ENCODE measurements at places on chromosomes 2 and 18.

DNA sequence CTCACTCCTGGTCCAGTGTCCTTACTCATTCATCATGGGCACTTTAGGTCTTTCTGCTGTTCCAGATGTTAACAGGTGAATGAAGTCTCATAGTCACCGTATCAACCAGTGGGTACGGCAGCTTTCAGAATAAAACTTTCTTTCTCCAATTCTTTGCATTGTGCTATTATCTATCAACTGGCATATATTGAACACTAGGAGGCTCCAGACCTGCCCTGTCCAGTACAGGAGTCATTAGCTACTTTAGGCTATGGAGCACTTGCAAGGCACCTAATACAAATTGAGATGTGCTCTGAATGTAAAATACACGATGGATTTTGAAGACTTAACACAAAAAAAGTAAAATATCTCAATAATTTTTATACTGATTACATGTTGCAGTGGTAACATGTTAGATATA, 43.2 kb upstream of the NEB start:
- DNase-seq: no peak

DNA sequence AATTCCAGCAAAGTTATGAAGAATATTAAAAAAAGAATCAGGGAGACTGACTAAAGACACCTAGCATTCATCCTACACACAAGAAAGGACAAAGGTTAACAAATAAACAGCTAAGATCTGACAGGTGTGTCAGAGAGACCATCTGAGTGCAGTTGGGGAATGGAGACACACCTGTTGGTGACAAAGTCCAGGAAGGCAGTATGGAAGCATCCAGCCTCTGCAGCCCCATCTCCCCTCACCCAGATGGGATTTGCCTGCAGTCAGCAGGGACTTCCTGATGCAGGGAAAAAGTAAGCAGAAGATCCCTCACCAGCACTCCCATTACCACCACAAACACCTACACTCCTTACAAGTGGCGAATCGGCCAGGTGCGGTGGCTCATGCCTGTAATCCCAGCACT, 37.9 kb downstream of the USP34 start:
- DNase-seq: no peak

DNA sequence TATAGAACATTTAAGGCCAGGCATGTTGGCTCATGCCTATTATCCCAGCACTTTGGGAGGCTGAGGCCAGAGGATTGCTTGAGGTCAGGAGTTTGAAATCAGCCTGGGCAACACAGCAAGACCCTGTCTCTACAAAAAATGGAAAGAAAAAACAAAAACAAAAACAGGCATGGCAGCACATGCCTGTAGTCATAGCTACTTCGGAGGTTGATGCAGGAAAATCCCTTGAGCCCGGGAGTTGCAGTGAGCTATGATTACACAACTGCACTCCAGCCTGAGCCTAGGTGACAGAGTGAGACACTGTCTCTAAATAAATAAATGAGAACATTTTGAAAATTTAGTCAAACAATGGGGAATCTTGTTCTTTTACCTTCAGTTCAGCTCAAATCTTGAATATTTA, 12.1 kb upstream of the YES1 start:
- DNase-seq: no peak

DNA sequence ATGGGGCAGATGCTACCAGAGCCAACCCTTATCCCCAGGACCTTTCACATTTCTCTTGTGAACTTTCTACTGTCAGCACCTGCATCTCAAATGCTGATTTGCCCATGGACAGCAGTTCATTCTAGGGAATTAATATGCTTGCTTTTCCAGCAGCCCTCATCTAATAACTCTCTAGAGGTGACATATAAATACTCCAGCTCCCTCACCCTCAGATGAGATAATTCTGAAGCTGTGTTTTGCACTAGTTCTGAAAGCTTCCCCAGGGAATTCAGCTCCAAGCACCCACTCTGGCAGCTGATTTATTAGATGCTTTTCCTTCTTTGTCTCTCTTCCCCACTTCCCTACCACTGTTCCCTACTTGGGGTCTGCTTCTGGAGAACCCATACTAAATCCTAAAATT, 62.1 kb downstream of the PLCL1 start:
- DNase-seq: no peak

DNA sequence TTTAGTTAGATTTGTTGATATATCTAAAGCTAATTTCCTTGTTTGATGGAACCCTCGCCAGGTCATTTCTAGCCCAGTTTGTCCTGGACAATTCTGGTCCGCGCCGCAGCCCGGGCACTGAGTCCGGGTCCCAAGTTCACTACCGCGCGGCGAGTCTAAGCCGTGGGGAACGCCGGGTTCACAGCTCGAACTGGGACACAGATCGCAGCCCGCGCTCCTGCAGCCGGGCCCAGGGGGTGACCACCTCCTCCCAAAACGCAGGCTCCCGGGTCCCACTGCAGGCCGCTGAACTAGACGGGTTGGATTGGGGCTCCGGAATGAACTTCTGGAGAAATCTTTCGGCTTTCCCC, 681 bp downstream of the ACADL start:
- DNase-seq: no peak

GRCh38 chr2:127098711-127099110, 8.2 kb downstream of the BIN1 start:
- DNase-seq: no peak

- no peak for DNase-seq
Measured at GRCh38 chr18:75248426-75249174, 38.0 kb downstream of the TSHZ1 start.

DNA sequence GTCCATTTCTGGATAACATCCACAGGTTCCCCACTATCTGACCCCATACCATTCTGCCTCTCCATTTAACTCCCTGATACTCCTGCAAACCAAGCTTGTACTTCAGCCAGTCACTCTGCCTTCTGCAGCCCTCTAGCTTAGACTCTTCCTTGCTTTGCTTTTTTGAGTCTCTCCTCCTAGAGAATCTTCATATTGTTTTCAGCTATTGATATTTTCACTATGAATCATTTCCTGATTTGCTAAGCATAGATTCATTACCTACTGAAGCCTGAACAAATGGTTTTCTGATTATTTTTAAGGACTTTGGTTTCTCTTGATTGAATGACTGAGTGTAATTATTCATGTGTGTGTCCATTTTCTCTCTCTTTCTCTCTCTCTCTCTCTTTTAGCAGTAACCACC, 2102.3 kb upstream of the CELF4 start:
- DNase-seq: peak; percentile 16

DNA sequence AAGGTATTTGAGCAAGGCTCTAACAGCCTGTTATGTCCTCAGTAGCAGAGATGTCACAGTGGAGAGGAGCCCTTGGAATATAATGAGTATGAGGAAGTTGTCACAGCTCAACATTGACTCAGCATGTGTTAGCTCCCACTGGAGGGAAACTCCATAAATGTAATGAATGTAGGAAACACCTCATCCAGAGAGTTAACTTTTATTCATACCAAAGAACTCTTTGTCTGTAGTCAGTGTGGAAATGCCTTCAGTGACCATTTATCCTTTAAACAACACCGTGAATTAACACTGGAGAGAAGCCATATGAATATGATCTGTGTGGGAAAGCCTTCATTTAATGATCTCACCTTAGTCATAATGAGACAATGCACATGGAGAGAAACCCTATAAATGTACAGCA, 59.7 kb downstream of the CYP1B1 start:
- DNase-seq: no peak

DNA sequence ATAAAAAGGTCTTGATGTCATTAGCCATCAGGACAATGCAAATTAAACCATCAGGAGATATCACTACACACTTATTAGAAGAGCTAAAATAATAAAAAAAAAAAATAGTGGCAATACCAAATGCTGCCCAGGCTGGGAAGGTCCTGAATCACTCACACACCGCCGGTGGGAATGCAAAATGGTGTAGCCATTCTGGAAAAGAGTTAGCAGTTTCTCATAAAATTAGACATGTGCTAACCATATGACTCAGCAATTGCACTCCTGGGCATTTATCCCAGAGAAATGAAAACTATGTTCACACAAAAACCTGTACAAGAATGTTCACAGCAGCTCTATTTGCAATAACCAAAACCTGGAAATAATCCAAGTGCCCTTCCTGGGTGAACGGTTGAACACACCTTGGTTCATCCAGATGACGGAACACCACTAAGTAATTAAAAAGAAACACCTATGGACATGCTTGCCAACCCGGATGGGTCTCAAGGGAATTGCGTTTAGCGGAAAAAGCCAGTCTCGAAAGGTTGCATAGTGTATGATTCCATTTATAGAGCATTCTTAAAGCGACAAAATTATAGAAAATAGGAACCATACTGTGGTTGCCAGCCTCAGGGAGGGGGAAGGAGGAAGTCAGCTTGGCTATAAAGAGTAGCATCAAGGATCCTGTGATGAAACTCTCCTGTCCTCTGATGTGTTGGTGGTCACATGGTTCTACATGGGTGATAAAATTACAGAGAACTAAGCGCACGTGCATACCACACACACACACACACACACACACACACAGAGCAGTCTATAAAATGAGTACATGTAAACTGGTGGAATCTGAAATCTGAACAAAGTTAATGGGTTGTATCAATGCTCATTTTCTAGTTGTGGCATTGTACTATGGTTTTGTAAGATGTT, 4.6 kb downstream of the MBP start:
- DNase-seq: peak; percentile 88

DNA sequence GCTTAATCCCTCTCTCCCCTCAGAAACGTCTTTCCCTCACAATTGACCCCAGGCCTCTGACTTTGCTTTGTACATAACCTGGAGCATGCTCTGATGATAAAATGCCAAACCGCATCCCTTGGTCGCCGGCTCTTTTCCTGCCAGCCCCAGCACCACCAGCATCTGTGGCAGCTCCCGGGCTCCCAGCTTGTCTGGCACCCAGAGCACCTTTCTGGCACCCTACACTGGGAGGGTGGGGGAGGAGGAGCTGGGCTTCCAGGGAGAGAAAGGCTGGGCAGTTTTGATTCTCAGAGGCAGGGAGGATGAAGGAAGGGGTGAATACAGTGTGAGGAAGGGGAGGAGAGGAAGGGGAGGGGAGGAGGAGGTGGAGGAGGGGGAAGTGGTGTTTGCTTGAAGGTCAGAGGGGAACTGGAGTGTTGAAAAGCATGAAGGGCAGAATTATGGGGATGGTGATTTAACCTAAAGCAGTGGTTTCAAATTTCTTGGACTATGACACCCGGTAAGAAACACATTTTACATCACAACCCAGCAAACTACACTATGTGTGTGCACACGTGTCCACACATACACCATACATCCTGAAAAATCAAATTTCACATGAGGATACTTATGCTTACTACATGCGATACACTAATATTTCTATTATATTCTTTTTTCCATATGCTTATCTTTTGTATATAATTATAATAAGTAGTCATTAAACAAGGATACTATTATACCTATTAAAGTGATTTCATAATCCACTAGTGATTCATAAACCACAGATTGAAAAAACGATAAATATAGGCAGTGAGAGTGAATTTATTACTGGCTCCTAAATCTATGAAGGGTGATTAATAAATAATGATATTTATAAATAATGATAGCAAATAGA, 30.0 kb upstream of the IGFBP2 start:
- DNase-seq: no peak

DNA sequence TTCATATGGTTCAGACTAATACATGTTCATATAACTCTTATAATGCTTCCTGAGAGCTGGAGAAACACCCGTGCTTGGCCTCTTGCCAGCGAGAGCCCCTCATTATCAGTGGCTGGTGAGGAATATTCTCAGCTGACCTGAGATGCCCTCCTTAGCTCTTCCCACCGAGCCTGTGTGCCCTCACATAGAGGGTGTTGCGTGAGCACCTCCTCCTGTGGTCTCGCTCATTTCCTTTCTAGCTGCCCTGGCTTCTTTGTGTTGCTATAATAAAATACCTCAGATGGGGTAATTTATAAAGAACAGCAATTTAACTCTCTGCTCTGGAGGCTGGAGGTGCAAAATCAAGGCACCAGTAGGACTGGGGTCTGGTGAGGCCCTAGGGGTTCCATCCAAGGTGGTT, 80.5 kb upstream of the ALKAL2 start:
- no peak for DNase-seq

DNA sequence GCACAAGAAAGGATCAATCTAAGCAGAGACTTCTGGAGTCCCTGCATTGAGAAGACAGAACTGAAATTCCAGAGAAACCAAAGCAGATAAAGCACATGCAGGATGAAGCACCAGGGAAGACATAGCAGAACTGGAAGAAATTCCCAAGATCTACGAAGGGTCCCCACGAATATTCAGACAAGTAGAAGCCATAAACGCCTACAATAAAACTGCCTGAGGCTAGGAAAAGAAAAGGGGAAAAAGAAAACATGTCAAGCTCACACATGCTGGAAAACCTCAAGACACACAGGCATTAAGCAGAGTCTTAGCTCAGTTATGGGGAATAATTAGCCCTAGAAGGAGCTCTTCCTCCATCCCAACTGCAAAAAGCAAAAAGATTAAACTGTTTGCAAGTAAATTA, 171.2 kb downstream of the NBAS start:
- DNase-seq: no peak

- no peak for DNase-seq
Measured at GRCh38 chr2:207239754-207240494, 74.2 kb upstream of the KLF7 start.

- no peak for DNase-seq
Measured at GRCh38 chr18:61727241-61728193, 165.3 kb downstream of the RNF152 start.

GRCh38 chr2:45337481-45337880, 273.6 kb downstream of the SRBD1 start:
- no peak for DNase-seq

- no peak for DNase-seq
Measured at GRCh38 chr18:73414069-73414468, 546.3 kb upstream of the NETO1 start.

DNA sequence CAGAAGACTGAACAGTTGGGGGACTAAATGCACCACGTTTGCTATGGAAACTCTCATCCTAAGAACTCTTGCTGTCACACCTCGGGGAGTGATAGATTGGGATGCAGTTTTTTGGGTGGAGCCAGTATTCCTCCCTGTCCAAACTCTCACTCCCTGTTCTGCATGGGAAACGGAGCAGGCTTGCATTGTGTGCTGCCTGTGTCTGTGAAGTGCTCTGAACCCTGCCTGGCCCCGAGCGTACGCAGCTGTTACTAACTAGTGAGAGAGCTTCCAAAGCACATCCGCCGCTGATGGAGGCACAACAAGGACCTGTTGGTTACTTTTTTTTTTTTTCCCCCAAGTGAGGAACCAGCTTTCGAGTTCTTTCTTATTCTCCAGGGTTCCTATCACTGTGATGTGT, 195.5 kb downstream of the ANAPC1 start:
- DNase-seq: no peak

DNA sequence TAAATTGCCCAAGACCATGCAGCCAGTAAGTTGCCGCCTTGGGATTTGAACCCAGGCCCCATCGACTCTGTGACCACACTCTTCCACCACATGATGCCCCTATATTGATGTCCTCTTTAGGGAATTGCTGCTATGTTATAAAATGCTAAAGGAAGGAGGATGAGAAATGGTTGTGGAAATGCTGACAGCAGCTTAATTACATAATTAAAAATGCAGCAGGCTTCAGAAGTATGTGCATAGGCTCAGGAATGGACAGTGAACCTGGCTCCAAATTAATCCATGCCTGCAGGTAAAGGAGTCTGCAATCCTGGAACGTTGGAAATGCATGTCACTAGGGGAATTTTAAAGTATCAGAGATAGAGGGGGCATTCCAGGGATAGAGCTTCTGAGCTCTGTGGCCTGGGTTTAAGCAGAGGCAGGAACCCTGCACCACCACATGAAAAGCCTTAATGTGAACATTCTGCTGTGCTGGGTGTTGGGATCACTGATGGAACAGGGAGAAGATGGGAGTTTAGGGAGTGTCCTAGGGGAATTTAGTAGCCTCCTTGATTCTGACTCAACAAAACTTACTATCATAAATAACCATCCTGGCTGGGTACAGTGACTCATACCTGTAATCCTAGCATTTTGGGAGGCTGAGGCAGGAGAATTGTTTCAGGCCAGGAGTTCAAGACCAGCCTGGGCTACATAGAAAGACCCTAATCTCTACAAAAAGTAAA, 76.1 kb upstream of the CCDC85A start:
- no peak for DNase-seq

Measured in skeletal muscle cell (primary cell).